ENCODE measurements at places on chromosomes 6 and 20.

DNA sequence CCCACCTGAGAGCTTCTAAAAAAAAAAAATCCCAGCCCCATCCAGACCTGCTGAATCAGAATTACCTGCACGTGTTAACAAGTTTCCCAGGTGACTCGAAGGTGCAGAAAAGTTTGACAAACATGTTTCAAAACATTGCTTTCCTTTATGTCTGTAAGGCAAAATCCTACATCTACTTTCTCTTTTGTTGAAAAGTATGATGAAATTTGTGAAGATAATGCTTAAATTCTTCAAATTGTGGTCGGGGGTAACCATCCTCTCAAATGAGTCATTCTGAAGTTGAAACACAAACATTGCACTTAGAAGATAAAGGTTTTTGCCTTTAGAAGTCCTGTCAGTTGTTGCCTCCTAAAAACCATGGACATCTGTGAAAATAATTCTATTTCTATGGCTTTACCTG is 429.7 kb downstream of the EPHA7 start:
- no peak for DNase-seq

DNA sequence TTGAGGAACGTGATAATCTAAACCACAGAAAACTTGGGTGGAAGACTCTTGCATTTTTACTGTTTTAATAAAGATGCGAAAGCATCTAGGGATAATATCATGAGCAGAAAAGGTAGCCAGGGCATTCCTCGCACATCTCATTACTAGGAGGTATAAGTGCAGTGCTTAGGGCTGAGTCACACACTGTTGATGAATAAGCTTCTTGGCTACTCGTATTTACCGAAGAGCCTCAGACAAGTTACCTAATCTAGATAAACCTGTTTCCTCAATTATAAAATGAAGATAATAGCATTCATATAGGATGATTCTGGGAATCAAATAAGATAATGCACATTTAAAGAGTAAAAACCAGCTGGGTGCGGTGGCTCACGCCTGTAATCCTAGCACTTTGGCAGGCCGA is 780 bp upstream of the KIAA0319 start:
- DNase-seq, result no peak

DNA sequence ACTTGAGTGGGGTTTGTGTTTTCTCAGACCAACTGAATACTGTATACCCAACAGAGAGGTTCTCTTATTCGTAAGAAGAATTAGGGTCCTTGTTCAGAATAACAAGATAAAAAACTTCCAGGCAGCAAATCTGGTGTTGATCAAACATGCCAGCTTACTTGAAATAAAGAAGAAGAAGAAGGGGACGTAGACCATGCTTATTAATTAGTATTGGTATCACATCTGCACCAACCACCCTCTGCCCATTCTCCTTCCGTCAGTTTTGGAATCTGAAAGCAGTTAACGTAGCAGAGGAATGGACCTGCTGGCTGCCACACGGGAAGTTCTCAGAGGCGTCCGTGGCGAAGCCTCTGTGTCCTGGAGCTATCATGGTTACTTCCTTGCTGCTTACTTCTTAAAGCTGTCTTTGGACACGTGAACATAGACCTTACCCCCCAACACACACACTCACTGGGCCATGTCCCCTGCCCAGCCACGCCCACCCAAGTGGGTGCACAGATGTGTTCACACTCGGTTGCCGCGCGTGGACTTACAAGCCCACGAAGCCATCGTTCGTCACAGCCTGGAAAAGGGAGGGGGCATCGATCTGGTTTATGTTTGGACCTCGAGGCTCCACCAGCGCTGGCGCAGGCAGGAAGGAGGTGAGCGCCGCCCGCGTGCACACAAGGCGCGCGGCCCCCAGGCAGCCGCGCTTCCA is 4.1 kb upstream of the DLL1 start:
- DNase-seq, result no peak

- DNase-seq, result no peak
These were observed 75.7 kb upstream of the OPRM1 start for GRCh38 chr6:153963352-153963751.

DNA sequence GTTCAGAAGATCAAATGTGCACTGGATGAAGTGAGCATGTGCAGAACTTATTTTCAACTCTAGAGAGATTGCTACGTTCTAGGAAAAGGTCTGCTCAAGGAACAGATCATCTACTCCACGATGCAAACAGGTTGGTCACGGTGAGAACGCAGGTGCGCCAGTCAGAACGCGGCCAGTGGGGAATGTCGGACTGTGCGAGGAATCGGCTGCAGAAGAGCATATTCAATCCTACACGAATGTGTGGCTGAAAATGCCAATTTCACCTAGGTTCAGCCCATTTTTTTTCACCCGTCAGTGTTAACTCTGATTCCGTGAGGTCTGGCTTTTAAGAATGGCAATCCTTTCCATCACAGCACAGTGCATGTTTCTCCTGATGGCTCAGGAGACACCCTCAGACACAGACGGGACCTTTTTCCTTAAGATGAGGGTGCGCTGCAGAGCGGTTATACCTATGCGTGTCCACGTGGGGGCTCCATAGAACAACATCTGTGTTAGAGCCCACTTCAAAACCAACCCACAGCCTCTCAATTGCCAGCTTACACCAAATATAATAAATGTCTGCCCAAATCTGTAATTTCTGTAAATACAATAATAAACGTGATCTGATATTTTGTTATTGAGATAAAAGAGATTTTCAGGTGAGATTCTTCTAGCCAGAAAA is 250.4 kb downstream of the FOXA2 start:
- DNase-seq, result no peak

DNA sequence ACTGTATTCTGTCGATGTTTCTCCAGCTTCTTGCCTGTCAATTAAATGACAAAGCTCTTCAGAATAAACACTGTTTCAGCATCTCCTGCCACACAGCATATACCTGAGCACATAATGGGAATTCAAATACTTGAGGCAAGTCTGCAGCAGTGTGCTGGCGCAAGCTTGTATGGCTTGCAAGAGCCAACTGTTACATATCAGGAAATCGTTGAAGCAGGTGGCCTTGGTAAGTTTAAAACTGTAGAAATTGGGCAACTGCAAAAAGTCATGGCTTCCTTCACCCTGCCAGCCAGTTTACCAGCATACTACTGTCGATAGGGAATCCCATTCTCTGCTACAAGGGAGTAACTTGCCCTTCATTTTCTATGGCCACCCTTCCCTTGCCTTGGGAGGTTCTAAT is 23.0 kb downstream of the CPNE1 start:
- DNase-seq, result no peak

- no peak for DNase-seq
These were observed 13.0 kb downstream of the MRS2 start for GRCh38 chr6:24415753-24416152.

- DNase-seq, result no peak
These were observed 49.1 kb upstream of the TPD52L1 start for GRCh38 chr6:125104425-125104824.

- DNase-seq, result no peak
These were observed 687 bp upstream of the HTR1B start for GRCh38 chr6:77463861-77464494.

GRCh38 chr6:143232849-143233248 is 172.2 kb downstream of the AIG1 start:
- no peak for DNase-seq

DNA sequence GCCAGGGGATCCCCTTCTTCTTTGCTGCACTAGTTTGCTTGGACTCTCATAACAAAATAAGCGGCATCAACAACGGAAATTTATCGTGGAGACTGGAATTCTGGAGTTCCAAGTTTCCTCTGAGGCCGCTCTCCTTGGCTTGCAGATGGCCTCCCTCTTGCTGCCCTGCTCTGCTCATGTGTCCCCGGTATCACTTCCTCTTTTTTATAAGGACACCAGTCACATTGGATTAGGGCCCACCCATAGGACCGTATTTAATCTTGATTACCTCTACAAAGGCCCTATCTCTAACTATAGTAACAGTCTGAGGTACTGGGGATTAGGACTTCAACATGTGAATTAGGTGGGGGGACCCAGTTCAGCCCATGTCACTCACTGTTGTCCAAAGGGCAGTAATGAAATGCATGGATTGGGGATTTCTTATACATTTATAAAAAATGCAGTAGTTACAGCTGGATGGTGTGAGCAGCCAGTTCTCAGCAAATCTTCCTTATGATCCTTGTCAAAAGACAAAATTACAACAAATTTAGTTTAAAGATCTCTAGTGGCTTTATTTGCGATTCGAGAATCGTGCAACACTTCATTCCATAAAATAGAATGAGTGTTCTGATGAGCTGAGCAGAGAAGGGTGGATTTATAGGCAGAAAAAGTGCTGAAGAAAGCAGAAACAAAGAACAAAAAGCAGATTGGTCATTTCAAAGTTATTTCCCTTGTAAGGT is 59.3 kb upstream of the AKAP12 start:
- DNase-seq, result no peak

DNA sequence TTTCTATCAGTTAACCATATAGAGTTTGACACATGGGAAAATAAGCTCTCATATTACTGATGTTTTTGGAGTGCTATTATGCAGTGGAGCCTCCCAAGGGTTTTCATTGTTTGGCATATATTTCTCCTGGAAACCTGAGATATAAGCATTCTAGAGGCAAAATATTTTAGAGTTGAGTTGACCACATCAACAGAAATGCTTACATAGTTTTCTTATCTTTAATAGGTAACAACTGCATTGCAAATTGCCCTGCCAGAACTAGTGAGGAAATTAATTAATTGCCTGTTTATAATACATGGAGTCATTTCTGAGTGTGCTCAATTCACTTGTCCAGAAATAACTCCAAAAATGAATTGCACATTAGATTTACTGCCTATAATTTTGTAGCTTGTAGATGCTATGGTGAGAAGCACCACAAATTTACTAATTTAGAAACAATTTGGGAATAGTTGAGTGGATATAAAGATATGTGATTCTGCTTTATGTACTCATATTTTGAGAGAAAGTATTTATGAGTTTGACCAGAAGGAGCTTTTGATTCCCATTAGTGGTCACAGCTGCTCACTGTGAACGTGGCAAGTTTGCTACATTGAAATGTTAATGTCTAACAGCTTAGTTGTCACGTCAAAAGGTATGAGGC is 288.7 kb downstream of the CD109 start:
- no peak for DNase-seq

DNA sequence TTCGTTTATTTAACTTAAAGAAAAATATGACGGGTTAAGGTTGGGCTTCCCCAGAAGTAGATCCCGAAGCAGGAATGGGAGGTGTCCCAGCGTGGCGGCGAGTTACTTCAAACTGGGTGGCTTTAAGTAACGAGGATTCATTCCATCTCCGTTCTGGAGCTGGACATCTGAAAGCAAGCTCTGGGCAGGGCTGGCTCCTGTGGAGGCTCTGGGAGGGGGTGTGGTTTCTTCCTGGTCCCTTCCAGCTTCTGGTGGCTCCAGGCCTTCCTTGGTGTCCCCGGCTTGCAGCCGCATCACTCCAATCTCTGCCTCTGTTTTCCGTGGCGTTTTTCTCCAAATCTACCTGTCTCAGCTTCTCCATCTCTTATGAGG is 47.3 kb upstream of the BHLHE23 start:
- DNase-seq, result no peak

DNA sequence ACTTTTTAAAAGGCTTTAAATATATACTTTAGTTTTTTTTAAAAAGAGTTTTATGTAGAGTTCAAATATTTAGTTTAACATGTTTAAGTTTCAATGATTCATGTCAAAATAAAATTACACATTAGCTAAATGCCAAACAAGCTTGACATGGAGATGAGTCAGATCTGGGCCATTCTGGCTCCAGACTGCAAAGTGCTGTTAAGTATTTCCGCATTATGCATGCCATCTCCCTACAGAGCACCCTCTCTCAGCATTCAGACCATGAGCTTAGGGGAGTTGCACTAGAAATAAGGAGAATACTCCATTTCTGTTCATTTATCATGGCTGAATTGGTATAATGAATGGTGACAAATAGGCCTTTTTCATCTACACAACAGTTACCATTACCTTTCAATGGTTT is 21.5 kb upstream of the HS3ST5 start:
- no peak for DNase-seq

DNA sequence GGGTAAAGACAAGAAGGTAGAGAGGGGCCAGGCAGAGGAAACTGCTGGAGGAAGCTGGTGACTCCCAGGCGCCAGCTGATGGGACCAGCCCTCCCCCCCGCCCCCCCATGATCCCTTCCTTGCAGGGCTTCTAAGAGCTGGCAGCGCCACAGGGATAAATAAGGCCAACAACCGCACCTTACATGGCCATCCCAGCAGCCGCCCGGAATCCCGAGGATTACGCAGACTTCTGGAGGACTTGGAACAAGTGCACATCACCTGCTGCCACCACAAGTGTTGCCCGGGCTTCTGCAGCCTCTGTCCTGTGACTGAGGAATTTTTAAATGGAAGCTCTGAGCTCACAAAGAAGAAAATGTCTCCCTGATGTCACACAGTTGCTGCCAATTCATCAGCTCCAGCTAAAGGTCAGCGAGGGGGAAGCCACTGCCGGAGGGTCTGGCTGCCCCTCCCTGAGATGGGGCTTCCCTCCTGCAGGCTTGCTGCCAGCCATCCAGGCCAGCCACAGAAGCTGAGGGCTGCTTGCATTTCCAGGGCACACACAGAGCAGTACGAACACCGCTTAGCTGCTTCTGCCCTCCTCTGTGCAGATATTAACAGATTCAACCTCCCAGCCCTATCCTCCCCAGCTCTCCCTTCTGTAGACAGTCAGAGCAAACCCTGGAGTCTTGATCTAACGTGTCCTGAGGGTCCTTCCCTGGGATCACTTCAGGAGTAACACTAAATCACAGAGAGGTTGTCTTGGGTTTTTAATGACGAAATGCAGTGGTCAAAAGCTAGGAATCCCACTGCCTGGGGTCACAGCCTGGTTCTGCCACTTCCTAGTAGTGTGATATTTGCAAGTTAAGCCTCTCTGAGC is 38.6 kb upstream of the PIM1 start:
- peak; percentile 52 for DNase-seq

DNA sequence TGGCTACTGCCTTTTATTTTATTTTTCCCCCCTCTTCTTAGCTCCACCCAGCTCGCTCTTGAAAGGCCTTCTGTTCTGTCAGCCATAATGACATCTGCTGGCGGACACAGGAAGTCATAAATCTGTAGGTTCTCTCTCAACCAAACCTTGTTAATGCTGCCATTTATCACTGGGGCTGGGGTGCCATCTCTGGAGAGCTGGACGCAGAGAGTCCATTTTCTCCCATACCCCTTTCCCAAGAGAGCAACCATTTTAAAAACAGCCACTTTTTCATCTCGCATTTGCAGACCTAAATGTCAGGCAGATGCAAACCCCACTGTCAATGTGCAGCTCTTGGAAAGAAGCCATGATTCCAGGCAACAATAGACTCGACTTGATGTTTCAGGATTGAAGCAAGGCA is 13.0 kb upstream of the TSHZ2 start:
- DNase-seq, result no peak

- DNase-seq, result no peak
These were observed 315.1 kb downstream of the SMOC2 start for GRCh38 chr6:168756009-168756634.

GRCh38 chr6:113854531-113855499 is 2.3 kb upstream of the MARCKS start:
- DNase-seq, result no peak

DNA sequence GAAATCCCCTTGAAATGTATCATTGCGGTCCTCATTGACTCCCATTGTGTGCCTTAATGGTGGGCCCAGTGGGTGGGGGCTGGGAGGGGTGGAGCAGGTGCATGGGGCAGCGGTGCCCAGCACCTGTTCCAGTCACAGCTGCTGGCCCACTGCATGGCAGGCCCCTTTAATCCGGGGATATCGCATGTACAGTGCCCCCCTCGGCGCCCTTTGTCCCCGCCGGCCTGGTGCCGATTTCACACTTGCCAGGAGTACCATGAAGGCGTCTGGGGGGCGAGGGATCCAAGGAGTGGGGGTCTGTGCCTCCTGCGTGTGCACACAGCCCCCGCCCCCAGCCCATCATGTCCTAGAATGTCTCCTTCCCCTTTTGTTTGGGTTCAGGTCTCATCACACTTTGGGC is 2.8 kb downstream of the SNAI1 start:
- no peak for DNase-seq

GRCh38 chr6:157548635-157549467 is 167.9 kb downstream of the ZDHHC14 start:
- no peak for DNase-seq

Data from thoracic aorta (tissue), 2 donors.